ENCODE measurements at places on chromosomes 5 and 9.

GRCh38 chr9:13845460-13845859 lies 468.5 kb downstream of the NFIB start:
- DNase-seq = no peak

- DNase-seq = no peak
Measured at GRCh38 chr5:178651046-178651810, 24.4 kb upstream of the CLK4 start.

DNA sequence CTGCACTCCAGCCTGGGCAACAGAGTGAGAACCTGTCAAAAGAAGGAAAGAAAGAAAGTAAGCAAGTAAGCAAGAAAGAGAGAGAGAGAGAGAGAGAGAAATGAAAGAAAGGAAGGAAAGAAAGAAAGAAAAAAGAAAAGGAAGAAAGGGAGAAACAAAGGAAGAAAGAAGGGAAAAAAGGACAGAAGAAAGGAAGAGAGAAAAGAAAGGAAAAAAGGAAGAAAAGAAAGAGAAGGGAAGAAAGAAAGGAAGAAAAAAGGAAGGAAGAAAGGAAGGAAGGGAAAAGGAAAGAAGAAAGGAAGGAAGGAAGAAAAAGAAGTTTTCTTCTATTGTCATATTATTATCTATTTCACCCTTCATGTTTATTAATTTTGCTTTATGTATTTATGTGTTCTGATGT lies 251.1 kb upstream of the CD180 start:
- no peak for DNase-seq

- DNase-seq = no peak
Measured at GRCh38 chr5:92081958-92082712, 699.0 kb upstream of the ARRDC3 start.

- no peak for DNase-seq
Measured at GRCh38 chr9:96490534-96491078, 40.6 kb downstream of the HABP4 start.

GRCh38 chr5:159453209-159453608 lies 122.9 kb upstream of the IL12B start:
- no peak for DNase-seq

- DNase-seq = no peak
Measured at GRCh38 chr5:8993031-8993430, 552.8 kb downstream of the SEMA5A start.

GRCh38 chr9:134010310-134011173 lies 14.7 kb upstream of the BRD3OS start:
- no peak for DNase-seq

DNA sequence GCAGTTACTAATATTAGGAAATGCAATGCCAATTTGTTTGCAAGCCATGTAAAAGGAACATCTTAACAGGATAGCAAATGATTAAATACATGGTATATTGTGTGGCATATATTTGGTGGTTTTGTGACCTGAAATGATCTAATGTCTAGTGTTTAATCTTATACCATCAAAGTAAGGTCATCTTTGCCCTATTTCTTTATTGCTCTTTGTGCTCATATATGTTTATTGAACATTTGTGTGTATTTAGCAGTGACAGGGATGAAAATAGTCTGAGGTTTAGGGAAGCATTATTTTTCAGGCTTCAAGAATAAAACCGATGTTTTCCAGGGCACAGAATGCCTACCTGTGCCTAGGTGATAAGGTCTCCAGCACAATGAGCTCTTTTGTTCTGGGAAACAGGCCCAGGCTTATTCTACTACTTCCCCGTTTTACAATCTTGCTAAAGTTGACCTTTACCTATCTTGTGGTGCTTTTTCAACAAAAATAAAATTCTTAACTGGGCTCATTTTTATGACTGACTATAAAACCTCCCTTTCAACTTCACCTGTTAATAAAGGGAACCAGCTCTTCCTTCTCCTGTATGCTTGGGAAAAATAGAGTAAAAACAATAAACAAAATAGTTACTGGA lies 105.6 kb upstream of the ANKH start:
- no peak for DNase-seq

DNA sequence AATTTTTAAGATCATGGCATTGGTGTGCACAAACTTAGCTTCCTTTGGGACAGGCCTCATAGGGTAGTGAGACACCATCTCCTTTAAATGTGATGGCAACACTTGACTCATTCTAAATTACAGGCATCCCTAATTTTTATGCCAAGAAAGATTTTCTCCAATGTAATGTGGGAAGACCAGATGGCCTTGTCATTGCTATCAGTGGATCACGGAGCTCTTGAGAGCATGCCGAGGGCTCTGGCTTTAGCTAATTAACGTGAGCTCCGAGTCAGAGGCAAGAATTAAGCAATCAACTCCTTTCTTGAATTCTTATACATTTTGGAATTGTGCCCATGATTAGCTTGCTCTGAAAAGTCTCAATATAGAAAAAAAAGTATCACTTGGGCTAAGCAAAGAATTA lies 215.8 kb downstream of the LRRC70 start:
- no peak for DNase-seq

DNA sequence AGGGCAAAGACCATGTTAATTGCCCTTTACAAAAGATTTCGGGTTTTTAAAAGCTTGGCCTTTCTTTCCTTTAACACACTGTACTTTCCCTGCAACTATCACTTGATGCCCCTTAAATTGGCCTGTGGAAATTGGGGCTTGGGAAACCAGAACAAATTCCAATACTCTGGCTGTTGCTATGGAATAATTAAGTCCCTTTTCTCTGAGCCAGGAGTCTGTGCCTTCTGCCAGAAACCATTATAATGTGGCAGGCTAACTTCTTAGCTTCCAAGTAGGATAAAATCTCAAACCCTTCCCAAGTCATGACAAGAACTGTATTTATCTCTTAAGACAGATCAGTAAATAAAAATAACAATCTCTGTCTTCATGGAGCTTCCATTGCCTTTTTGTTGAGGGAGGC lies 1.1 kb upstream of the SPINK1 start:
- no peak for DNase-seq

DNA sequence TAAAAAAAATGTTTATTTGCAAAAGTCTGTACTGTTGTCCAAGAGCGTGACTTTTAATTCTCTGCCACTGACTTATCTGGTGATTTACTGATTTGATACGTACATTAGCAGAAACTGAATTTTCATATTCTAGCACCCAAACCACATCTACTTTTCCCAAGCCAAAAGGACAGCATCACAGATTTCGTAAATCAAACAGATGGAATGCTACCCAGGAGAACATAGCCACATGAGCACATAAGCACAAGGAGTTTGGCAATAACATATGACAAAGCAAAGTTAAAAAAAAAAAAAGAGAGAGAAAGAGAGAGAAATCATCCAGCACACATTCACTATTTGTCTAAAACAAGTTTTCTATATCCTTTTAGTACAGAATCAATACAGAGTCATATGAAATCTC lies 83.7 kb downstream of the HINT1 start:
- DNase-seq = no peak

- DNase-seq = no peak
Measured at GRCh38 chr9:86753836-86754235, 193.5 kb downstream of the GAS1 start.

- DNase-seq = no peak
Measured at GRCh38 chr5:138975098-138975847, 100.1 kb upstream of the LRRTM2 start.

DNA sequence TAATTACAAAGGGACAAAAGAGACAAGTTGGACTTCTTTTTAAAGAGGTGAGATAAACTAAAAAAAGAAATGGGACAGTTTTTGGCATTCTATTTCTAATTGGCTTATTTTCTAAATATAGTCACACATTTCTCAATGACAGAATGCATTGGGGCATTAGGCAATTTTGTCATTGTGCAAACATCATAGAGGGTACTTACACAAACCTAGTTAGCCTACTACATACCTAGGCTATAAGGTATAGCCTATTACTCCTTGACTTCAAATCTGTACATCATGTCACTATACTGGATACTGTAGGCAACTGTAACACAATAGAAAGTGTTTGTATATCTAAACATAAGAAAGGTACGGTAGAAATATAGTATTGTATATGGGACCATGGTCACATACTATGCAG lies 56.1 kb downstream of the LSM11 start:
- DNase-seq = no peak

DNA sequence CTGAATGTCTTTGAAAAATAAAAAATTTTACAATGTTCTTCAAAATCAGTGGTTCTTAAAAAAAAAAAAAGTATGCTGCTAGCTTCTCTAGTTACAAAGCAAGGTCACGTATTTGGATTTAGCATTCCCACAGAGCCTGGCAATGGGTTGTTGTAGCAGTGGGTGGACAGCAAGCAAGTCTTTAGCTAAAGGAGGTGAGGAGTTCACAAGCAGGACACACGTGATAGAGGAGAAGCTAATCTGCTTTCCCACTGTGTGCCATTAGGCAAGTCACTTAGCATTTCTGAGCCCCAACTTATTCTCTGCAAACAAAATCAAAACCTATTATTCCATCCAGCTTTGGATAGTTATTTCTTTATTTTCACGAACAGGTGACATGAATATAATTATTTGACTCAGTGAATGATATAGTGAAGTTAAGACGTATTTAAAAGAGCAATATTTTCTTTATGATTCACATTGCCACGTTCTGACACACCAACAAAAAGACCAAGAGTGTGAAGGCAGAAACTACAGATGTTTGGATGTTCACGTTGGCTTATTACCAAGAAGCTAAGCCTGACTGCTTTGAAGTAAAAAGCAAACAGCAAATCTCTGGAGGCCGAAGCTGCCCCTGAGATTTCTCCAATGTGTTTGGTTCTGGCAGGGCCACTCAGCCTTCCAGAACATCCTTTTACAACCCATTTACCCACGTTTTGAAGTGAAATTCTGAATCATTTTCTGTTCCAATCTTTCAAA lies 612.1 kb upstream of the CDH6 start:
- DNase-seq = no peak

GRCh38 chr9:89890326-89890980 lies 285.6 kb downstream of the GADD45G start:
- DNase-seq = no peak

GRCh38 chr9:26462213-26462612 lies 430.4 kb downstream of the CAAP1 start:
- DNase-seq = no peak

GRCh38 chr5:73365301-73365853 lies 83.2 kb downstream of the FOXD1 start:
- DNase-seq = no peak

Data from amygdala (tissue), 56 donors.